ENCODE measurements at places on chromosomes 1 and 21.
A peak's percentile ranks its signal among the peaks of the same experiment; 100 is the strongest.

DNA sequence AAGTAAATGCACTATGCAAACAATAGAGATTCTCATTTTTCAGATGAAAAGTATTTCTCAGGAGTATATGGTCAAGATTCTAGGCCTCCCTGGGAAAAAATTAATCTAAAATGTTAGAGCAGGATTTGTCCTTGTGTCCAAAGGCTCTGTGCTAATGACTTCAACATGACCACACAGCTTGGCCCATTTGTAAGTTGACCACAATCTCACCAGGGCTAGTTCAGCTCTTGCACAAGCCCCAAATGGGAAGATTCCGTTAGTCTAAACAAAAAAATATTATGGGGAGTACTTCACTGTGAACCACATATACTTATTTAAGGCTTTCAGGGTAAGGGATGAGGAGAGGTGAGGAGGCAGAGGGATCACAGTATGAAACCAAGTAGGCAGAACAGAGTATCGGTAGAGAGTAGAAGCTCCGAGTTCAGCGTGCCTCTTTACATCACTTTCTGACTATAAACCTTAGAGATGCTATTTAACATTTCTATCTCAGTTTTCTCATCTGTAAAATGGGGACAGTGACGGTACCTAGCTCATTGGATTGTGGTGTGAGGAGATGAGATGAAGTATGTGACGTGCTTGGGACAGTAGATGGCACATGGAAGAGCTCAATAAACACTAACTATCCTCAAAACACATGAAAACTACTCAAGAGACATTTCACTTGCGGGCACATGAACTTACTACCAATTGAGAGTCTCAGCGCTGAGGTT lies 37.8 kb upstream of the CTTNBP2NL start:
- DNase-seq = no peak

DNA sequence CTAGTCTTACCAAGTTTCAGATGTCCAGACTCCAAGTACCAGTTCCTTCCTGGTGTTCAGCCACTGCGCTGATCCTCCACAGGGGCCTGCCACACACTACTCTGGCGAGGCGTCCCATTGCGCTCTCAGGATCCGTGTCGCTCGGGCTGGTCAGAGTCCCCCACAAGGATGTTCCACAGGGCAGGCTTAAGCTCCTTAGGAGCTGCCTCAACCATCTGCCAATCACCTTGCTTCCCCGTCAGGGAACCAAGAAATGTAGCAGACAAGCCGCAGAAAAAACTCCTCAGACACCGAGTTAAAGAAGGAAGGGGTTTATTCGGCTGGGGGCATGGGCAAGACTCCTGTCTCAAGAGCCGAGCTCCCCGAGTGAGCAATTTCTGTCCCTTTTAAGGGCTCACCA lies 9.8 kb downstream of the OR2W3 start:
- no peak for DNase-seq

GRCh38 chr1:247385283-247385682 lies 30.7 kb upstream of the NLRP3 start:
- no peak for DNase-seq

GRCh38 chr1:231446138-231446537 lies 24.1 kb upstream of the EGLN1 start:
- peak; percentile 5 for DNase-seq

DNA sequence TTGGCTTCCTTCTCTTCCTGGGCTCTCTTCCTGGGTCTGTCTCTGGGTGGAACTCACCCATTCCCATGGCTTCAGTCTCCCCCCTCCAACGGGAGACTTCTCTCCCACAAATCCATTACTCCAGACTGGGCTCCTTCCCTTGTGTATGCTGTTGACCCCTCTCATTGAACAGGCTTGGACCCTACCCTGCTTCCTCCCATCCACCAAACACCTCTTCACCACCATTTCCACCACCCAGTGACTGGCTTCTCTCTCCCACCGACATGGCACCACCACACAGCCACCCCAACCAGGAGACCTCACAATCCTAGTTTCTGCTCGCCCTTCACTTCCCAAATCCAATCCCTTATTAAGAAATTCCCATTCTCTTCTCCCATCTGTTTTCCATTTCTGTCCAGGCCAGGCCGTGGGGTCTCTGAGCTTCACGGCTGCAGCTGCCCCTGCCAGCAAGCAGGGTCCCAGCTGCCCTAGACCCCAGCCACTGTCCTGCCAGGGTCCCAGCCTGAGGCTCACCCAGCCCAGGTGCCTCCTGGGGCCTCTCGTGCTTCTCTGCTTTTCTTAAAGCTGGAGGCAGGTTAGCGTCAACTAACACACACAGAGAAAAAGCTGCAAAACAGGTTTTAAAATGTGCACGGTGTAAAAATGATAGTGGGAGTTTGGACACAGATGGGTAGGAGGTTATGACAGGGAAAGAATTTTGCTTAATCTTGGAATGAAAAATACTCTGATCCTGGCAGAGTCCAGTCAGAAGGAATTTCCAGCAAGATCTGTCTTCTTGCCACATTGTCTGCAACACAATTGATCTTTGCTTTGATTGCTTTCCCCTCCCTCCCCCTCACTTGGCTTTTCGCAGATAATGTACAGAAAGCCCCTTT lies 383.8 kb upstream of the VAMP3 start:
- peak; percentile 52 for DNase-seq

GRCh38 chr1:15323989-15324868 lies 77.2 kb downstream of the FHAD1 start:
- no peak for DNase-seq

GRCh38 chr1:7319196-7319595 lies 451.9 kb upstream of the VAMP3 start:
- DNase-seq = no peak

- DNase-seq = peak; percentile 30
Measured at GRCh38 chr1:153032677-153033308, 1.8 kb downstream of the SPRR1B start.

DNA sequence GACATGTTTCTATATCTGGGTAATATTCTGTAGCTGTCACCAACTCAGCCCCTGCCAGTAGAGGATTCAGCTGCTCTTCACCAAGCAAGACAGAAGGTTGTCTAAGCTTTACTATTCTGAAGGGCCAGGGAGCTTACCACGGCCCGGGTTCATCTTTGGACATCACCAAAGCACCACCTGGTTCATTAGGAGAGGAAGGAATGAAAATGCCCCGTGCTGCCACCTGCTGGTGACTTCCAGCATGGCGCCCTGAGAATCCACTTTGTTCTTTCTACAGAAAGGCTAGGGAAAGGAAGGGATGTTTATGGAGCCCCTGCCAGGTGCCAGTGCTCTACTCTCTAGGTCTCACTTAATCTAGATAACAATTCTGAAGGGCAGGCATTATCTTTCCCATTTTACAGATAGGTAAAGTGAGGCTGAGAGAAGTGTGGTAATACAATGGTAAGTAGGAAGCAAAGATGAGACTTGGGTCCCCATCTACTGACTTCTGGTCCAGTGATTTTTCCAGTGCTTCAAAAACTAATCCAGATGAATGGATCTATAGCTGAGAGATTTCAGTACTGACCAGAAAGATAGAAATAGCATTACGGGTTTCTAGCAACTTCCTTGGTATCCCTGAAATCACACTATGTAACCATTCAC lies 79.5 kb downstream of the BEND5 start:
- DNase-seq = peak; percentile 13

DNA sequence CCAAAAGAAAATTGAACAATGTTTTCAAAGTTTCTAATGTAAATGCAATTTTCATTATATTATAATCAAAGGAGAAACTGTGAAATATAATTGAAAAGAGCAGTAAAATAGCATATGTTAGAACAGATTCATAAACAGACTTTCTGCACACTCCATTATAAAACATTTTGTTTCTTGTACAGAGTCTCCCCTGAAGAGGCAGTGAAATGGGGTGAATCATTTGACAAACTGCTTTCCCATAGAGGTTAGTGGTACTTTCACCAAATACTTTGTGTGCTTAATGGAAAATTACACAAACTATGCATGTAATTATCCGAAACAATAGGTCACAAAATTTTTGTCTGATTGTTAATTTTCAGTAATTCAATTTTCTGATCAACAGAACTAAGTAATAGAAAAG lies 1.9 kb downstream of the RGS18 start:
- DNase-seq = no peak

- peak; percentile 14 for DNase-seq
Measured at GRCh38 chr1:91831132-91831930, 54.6 kb downstream of the TGFBR3 start.

DNA sequence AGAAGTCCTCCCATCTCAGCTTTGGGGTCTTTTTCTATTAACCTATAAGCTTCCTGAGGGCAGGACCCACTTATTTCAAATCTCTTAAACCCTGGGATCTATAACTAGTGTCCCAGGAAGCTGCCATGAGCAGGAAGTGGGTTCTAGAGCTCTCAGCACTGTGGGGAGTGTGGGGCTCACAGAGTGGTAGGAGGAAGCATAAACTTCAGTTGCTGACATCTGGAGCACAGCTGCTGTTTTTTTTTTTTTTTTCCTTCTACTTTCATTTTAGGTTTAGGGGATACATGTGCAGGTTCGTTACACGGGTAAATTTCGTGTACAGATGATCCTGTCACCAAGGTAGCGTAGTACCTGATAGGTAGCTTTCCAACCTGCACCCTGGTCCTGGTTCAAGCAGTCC lies 59.3 kb downstream of the AK4 start:
- no peak for DNase-seq

DNA sequence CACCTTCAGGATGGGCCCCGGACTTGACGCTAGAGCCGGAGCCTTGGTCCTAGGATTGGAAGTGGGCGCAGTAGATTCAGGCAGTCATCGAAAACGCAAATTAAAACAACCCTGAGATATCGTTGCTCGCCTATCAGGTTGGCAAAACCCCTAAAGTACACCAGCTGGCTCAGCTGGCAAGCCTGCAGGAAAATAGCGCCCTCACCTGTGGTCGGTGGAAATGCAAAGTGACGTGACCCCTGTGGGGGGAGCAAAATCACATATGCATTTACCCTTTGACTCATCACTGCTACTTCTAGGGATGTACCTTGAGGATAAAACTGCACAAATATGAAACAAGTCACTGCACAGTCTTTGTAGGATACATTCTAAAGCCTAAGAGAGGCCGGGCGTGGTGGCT lies 170.3 kb upstream of the TMEM51 start:
- DNase-seq = no peak

DNA sequence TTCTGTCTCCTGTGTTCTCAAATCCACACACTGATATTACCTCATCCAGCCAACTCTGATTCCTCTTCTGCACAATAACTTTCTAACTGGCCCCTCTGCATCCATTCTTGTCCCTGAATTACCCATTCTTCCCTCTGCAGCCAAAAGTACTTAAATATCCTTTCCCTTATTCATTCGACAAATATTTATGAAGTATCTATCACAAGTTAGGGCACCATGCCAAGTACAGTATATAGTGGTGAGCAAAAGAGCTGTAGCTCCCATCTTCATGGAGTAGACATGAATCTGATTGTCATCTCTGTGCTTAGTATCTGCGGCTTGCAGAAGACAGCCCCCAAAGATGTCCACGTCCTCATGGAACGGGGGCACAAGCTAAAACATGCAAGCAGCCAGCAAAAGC lies 316.8 kb downstream of the SETD4 start:
- DNase-seq = no peak

DNA sequence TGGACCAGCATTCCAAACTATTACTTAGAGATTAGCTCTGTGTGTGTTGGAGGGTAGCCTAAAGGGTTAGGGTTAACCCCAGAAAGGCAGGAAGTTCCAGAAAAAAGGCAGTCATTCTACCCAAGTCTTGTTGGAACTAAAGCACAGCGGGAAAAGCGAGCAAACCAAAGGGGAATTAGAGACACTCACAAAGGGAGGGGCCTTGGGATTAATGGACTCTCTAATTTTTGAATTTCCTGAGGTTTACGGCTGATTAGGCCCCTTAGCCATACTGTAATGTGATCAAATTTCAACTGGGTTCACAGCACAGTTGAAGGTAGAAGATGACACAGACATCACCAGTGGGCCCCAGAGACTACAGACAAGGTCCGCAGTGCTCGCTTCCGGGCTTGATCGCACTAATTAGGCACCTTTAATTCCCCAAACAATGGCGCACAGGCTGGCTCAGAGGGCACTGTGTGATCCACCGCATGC lies 28.3 kb downstream of the CAPZB start:
- DNase-seq = no peak

DNA sequence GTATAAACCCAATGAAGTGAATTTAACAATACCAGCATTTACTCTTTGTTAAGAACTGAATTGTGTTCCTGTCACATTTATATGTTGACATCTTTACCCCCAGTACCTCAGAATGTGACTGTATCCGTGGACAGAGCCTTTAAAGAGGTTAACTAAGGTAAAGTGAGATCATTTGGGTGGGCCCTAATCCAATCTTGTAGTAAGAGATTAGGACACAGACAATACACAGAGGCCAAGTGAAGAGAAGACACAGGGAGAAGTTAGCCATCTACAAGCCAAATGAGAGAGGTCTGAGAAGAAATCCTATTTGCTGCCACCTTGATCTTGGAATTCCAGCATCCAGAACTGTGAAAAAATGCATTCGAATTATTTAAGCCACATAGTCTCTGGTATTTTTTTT lies 22.9 kb upstream of the WARS2 start:
- DNase-seq = no peak

DNA sequence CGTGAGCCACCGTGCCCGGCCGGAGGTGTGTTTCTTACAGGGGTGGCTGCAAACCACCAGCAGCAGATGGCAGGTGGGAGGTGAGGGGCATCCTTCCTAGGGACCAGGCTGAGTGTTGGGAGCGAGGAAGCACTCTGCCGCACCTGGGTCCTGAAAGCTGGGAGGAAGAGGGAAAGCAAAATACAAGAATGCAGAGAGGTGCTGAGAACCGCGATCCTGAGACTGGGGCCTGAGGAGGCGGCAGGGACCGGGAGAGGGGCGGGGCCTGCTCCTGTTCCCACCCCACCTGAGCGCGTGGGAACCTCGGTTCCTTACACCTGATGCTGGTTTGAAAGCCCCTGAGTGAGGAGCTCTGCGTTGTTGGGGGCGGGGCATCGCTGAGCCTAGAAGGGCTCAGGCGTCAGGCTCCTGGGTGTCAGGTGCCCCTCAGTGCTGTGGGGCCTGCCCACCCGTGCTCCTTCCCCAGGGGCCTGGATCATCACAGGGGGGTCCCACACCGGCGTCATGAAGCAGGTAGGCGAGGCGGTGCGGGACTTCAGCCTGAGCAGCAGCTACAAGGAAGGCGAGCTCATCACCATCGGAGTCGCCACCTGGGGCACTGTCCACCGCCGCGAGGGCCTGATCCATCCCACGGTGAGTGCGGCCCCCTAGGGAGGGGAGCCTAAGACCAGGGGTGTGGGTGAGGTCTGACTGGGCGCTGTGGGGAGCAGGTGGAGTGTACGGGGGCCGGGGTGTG lies 15.5 kb downstream of the TRPM2 start:
- no peak for DNase-seq
